ENCODE measurements at places on chromosomes 6 and 20. TPM values are rescaled to one million over a fixed set of nuclear protein-coding genes. Genes with fewer than 3 reads are reported as not detected.
A peak's percentile ranks its signal among the peaks of the same experiment; 100 is the strongest.

- DNase-seq: no peak
Measured at GRCh38 chr6:117136702-117137101, 128.7 kb upstream of the VGLL2 start.

DNA sequence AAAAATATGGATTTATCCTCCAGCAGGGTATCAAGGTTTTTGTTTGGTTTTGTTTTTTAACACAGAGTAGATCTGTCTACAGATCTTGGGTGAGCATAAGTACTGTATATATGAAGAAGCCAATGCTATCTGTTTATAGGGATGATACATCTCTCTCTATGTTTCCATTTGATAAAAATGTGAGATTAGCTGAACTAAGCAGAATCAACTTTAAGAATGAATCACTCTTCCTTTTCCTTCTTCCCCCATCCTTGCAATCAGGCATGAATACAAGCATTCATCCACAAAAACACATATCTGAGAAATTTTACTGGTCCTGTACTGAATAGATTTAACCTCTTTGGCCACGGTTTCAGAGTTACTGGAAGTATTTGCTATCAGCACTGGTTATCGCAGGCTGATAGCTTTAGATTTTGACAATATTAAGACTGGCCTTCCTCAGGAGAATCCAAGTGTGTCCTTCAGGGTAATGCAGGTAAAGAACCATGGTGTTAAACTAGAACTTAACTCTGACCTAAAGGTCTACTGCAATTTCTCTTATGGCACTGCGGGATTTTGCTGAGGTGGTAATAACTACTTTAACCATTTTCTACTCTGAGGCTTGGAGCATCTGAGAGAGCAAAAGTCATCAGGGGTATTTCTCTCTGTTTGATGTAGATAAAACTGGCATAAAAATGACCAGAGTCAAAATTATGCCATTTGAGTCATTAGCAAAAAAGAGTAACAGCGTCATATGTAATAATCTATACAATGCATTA, 1.5 kb downstream of the SNAP25 start:
- no peak for DNase-seq

- DNase-seq: peak; percentile 45
Measured at GRCh38 chr6:128507337-128508310, 12.8 kb downstream of the PTPRK start.

DNA sequence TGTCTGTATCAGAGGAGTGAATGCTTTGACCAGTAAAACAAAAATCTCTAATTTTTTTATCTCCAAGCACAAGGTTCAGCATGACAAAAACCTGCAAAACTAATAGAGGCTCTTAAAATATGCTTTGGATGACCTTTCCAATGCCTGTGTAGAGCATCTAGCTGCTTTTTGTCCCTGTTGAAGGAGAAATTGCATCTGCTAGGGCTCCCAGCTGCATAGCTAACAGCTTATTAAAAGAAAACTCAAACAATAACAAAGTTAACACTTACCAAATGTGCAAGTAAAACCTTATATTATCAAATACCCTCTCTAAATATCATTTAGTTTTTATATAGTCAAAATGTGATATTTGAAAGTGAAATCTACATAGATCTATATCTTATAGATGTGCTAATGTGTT, 378.6 kb downstream of the CD109 start:
- DNase-seq: no peak

DNA sequence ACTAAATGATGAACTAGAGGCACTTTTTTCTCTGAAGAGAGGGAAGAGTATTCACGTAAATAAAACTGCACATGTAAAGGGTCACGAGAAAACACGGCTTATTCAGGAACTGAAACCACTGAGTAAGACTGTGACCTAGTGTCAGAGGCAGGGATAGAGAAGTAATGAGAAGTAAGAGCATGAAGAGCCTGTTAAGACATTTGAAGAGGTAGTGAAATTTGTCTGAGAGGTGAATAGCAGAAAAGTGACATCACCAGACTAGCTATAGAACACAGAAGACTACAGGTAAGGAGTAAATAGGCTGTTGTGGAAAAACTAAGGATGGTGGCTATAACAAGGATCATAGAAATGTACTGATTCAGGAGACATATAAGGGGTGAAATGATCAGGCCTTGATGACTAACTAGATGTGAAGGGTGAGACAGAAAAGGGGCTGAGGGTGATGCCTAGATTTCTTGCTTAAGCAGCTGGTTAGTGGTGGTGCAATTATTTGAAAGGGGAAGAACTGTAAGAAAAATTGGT, 76.8 kb downstream of the REV3L start:
- no peak for DNase-seq

- no peak for DNase-seq
Measured at GRCh38 chr20:62707276-62707920, 1.2 kb upstream of the NTSR1 start.

GRCh38 chr6:41676431-41676830, 38.2 kb downstream of the MDFI start:
- DNase-seq: no peak

DNA sequence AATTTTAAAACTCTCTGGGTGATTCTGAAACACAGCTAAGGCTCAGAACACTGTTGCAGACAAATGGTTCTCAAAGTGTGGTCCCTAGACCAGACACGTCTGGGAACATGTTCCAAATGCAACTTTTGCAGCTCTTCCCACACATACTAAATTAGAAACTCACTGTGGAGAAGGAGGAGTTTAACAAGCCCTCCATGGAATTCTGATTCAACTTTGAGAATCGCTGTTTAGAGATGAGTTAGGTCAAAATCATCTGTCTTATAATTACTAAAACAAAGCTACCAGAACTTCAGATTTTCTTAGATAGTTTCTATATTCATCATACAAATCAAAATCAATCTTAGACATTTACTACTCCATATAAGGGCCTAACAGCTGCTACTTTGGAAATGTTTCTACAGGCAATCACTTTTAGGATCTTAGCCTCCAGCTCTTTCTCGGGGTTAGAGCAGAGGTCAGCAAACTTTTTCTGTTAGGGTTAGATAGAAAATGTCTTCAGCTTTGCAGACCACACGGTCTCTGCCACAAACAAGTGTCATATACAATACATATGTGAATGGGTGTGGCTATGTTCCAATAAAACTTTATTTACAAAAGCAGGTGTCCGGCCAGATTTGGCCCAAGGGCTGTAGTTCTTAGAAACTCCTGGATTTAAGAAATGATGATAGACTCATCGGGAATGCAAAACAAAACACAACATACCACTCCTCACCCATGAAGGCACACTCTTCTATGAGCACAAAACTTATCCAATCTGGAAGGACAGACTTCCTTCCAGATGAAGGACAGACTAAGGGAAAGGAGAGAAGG, 50.0 kb upstream of the ARHGAP18 start:
- no peak for DNase-seq

- DNase-seq: no peak
Measured at GRCh38 chr6:152893187-152893586, 89.7 kb downstream of the FBXO5 start.

- DNase-seq: no peak
Measured at GRCh38 chr6:122130026-122130348, 269.5 kb upstream of the HSF2 start.

- DNase-seq: no peak
Measured at GRCh38 chr6:4641461-4641860, 134.7 kb upstream of the CDYL start.

DNA sequence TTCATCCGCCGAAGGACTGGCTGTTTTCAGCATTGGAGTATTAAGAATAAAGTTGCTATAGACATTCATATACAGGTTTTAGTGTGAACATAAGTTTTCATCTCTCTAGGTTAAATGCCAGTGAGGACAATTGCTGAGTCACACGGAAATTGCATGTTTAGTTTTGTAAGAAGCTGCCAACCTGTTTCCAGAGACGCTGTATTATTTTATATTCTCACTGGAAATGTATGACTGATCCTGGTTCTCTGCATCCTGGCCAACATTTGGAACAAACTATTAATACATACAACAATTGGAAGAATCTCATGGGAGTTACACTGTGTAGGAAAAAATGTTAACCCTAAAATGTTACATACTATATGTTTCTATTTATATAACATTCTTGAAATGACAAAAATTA, 16.7 kb upstream of the TGM6 start:
- DNase-seq: peak; percentile 31

DNA sequence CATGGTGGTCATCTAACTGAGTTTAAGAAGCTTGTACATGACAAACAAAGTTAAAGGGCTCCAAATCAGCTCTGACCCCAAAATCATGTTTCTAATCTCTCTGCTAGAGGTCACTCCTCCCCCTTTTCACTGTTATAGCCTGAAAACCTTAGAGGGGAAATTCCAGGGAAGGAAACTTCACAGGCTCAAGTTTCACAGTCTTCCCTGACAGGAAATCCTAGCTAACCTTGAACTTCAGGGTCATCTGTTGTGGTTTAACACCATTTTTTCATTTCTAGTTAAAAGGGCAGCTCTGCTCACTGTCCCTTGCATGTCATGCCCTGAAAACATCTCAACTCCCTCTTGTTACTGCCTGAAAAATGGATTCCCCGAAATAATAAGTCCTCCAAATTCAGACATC, 104.4 kb upstream of the BMP2 start:
- no peak for DNase-seq

GRCh38 chr6:51472745-51473487, 614.5 kb downstream of the PKHD1 start:
- no peak for DNase-seq

- DNase-seq: no peak
Measured at GRCh38 chr20:44402391-44403193, 47.1 kb downstream of the HNF4A start.

DNA sequence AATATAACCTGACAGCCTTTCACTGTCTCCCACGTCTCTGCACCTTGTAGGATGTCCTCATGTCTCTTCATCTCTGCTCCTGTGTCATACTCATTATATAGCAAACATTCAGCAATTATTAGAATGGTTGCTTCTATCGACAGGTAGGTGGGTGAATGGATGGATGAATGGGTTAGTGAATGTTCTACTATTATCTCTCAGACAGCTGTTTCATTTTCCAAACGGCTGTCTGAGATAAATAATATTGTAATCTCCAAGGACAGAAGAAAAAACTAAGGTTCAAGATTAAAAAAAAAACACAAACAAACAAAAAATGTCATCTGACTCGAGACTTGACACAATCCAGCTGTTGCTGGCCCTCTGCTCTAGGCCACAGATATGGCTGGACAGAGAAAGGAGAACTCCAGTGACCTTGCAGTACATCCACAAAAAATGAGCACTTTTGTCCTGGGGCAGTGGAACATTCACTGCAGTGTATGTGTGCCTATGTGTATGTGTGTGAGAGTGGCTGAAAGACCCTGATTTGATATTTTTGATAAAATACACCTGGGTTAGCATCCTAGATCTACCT, 2.1 kb downstream of the HNF4A start:
- DNase-seq: no peak

GRCh38 chr6:82066991-82067411, 180.5 kb downstream of the IBTK start:
- DNase-seq: no peak

GRCh38 chr6:32436995-32437836, 2.5 kb upstream of the HLA-DRA start:
- no peak for DNase-seq

- DNase-seq: no peak
Measured at GRCh38 chr6:21713481-21713880, 119.9 kb downstream of the SOX4 start.

DNA sequence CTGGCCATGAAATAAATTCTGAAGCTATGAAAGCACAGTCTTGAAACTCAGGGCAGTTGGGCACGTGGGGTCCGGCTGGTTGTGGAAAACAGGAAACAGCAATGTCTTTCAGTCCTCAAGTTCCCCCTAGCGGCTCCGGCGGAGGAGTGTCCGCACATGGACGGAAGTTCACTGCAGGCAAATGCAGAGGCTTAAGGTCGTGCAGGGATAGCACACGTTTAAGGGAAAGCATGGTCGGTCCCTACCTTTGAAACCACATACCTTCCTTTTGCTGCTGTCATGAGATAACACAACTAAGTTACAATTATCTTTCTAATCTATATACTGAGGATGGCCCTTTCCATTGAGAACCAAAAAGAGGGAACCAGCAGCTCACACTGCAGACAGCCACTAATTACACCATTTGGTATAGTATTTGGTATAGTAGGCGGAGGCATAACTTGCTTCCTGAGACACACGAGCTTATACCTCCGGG, 52.6 kb upstream of the NFATC2 start:
- peak; percentile 81 for DNase-seq

- no peak for DNase-seq
Measured at GRCh38 chr20:41367393-41367695, 726 bp upstream of the EMILIN3 start.

DNA sequence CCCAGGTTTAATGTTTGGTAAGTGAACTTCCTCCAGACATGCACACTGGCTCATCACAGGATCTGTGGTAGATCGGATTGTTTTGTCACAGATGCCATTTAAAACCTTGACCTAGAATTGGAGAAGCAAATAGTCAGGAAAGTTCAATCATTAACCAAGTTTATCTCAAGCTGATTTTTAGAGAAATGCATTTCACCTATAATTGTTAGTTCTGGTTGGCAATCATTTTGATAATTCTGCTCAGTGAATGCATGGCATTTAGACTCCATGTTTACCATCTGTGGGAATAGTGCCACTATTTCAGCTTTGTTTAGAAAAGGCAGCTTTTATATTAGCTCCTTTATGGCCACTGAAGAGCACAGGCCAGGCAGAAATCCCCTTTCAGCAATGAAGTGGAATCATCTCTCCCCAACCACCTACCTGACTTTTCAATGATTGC, 73.9 kb upstream of the IPCEF1 start:
- DNase-seq: no peak

DNA sequence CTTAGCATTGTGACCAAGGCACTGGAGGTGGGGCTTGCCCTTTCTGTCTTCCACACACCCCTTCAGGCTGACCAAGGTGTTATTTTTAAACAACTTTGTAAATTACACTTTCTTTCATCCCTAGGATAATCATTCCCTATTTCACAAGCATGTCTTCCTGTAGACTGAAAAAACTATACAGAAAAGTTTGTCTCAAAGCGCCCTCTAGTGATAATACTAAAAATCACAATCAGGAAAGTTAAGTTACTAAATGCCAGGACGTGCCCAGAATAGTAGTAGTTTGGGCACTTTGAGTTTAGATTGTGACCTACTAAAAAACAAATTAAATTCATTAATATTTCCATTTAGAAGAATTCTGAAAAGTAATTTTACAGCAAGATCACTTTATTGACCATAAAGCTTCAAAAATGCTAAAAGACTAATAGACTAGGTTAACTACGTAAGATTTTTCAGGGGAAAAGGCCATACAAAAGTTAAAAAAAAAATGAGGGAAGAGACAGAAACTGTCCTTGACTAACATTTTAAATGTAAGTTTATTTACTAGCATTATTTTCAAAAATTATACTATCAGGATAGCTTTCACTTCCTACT, 123.3 kb upstream of the DUSP22 start:
- DNase-seq: no peak

The HNF4A gene
- not detected for total RNA-seq

The ASXL1 gene
- 39.8 TPM for total RNA-seq

The TASP1 gene
- 8.3 TPM for total RNA-seq

The DSP gene
- 0.10 TPM for total RNA-seq

The PPP1R3G gene
- total RNA-seq: 0.16 TPM

The MRAP2 gene
- total RNA-seq: 3.1 TPM

The SLC22A23 gene
- 0.12 TPM for total RNA-seq

The TAP1 gene
- 84.9 TPM for total RNA-seq

The NOX3 gene
- total RNA-seq: not detected

The HUS1B gene
- 0.22 TPM for total RNA-seq

The OR12D3 gene
- total RNA-seq: not detected

The RTN4IP1 gene
- 10.5 TPM for total RNA-seq

The ARHGAP18 gene
- 37.9 TPM for total RNA-seq

The FAM229B gene
- total RNA-seq: 13.6 TPM

The SNX9 gene
- 51.4 TPM for total RNA-seq

The CST4 gene
- total RNA-seq: not detected

Data from MG63 (cell line).